ENCODE measurements at places on chromosomes 7 and 10.

- DNase-seq = no peak
Measured at GRCh38 chr7:98788966-98789365, 80.8 kb downstream of the TMEM130 start.

- DNase-seq = no peak
Measured at GRCh38 chr7:87658553-87658952, 30.4 kb downstream of the RUNDC3B start.

GRCh38 chr10:4501306-4501705 lies 324.7 kb upstream of the AKR1E2 start:
- no peak for DNase-seq

DNA sequence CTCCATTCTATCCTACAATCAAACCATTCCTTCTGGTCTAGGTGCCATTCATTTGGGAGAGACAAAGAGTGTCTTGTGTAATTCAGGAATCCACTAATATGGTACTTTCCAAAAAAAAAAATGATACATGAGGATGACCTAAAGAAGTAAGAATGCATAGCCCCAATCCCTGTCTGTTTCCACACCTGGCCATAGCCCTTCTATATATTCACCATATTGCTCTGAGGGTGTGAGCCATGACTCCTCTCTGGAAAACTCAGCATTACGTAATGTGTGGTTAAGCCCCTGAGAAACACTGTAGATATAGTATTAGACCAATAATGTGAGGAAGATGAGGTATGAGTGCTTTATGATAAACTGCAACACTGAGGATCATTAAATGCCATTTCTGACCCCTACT lies 592.7 kb downstream of the INHBA start:
- DNase-seq = no peak

DNA sequence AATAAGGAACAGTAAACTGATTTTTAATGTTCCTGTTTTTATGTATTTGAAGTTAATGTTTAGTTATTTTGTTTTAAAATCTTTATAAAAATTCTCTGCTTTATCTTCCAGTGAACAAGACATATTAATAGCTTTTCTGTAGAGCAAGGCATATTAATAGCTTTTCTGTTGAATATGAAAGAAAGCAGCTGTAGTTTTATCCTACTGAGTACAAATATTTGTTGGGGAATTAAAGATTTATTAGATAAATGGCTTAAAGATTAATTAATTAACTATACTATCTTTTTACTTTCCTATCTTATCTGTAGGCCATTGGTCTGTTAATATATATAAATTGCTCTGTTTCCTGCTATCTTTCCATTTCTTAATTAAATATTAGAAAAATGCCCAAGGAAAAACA lies 299.6 kb downstream of the ADK start:
- DNase-seq = no peak

GRCh38 chr10:132110713-132111112 lies 45.0 kb downstream of the JAKMIP3 start:
- no peak for DNase-seq

DNA sequence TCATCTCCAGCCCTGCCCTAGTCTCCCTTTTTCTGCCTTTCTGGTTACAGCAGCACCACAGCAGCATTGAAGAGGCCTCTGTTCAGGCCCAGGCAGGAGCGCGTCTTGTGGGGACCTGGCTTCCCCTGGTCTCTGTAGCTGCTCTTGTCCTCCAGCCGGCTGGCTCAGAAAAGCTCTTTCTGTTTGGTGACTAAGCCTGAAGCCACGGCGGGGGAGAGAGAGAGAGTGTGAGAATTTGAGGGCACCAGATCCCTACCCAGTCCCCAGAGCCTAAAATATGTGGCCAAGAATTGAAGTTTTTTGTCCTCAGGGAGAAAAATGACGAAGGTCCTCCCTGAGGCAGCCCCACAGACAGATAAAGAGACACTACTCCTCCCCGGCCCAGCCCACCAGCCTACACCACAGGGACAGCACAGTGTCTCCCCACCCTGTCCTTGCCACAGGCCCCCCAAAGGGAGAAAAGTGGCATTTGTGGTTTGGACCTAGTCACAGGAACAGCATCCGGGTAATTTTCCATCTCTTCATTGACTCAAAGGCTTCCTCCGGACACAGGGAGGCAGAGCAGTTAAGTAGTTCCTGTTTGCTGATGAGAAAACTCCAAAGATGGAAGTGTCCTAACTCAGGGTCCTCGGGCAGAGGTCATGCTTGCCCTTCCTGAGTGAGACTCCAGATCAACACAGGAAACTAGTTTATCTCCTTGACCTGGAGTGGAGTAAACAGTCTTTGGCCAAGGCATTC lies 13.3 kb upstream of the FAM180A start:
- DNase-seq = no peak

GRCh38 chr10:89294721-89295239 lies 7.1 kb upstream of the IFIT2 start:
- DNase-seq = no peak

- no peak for DNase-seq
Measured at GRCh38 chr10:110445871-110446270, 51.8 kb upstream of the DUSP5 start.
